ENCODE measurements at places on chromosomes 5 and 9. TPM values are rescaled to one million over a fixed set of nuclear protein-coding genes. Genes with fewer than 3 reads are reported as not detected.

DNA sequence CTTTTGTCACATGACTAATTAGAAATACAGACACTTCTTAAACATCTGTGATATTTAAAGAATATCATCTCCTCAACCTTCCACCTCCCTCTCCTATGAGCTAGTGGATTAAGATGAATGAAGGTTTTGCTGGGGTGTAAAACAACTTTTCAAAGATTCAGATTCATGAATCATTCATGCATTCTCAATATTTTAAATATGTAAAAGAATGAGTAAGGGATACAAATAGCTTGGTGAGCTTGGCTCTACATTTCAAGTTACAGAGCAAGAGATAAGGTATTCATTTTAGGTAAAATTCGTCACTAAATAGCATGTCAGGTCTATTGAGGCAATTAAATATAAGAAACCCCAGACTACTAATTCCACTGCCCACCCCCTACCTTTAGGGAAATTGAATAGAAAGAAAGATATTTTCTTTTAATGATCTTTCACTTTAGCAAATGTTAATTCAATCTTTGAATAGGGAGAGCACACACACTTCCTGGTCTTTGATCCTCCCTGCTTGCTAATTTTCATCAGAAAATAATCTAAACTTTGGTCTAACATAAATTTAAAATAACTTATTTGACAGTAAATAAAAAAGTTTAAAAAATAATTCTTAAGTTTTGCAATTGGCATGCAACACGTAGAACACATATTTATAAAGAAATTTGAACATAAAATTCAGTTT lies 486.9 kb upstream of the ITGA1 start:
- H3K27me3 ChIP-seq = no peaks in the 10 kb centered on the region
- no peak overlapping the region for H3K27ac ChIP-seq
- no peaks in the 10 kb centered on the region for H3K36me3 ChIP-seq
- no peaks in the 10 kb centered on the region for H3K4me1 ChIP-seq
- no peak for DNase-seq

GRCh38 chr9:131525643-131526565 lies 5.2 kb downstream of the UCK1 start:
- no peak for DNase-seq
- H3K4me3 ChIP-seq = no peak overlapping the region
- no peaks in the 10 kb centered on the region for H3K27me3 ChIP-seq
- H3K27ac ChIP-seq = no peak overlapping the region
- H3K36me3 ChIP-seq = peaks cover 91% of the 10 kb centered on the region
- peaks cover 11% of the 10 kb centered on the region for H3K4me1 ChIP-seq

DNA sequence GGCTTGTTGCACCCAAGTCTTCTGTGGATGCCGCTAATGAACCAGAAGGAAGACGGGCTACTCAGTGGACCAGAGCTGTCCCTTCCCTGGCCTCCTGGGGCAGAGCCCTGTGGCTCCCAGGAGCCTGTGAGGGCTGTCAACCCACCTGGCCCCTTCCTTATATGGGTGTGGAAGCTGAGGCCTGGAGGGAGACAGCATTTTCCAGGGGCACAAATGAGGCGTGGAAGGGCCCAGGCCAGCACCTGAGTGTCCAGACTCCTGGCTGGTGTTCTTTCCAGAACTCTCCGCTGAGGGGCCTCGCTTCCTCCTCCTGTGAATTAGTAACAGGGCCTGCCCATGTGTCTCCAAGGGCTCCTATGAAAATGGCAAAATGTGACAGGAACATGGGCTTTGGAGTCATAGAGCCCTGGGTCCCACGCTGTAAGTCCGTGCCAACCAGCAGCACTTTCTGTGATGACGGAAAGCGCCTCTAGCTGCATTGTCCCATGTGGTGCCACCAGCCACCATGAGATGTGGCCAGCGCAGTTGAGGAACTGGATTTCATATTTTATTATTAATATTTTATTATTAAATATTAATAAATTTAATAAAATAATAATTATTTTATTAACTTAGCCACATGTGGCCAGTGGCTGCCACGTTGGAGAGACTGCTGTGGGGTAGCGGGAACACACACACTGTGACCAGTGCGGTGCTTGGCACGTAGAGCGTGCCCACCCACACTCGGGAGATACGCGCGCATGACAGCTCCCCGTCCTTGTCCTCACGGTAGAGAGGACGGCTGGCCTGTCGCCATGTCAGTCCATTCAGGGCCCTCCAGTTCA lies 18.3 kb downstream of the LAMC3 start:
- H3K4me3 ChIP-seq = no peak overlapping the region
- no peaks in the 10 kb centered on the region for H3K36me3 ChIP-seq
- no peak for DNase-seq
- H3K27ac ChIP-seq = no peak overlapping the region
- H3K27me3 ChIP-seq = no peaks in the 10 kb centered on the region

DNA sequence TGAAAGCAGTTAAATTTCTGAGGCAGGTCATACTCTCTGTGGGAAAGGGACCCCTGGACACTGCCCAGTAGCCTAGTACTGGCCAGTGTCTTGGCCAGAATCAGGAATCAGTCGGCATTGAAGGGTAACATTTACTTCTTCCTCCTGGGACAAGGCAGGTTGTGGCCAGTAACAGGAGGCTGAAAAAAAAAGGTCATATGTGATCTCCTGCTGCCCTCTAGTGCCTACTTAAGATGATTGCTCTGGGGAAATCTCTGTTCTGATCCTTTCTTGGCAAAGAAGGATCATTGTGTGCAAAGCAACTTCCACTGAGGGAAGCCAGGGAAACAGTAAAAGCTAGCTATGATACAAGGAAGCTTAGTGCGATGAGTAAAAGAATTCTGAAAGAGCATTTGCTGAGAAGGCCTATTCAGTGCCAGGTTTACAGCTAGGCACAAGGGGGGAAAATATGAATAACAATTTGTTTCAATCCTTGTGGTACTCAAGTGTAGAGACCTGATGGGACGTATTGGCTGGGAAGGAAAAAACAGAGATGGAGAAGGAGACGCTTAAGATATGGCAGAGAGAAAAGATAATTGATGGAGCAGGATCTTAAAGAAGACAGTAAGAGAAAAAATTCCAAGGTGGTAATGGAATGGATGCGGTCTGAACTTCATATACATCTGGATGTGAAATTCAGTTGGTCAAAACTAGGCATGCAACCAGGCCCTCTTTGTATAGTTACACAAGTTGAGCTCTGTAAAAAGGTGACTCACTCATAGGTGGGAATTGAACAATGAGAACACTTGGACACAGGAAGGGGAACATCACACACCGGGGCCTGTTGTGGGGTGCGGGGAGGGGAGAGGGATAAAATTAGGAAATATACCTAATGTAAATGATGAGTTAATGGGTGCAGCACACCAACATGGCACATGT lies 25.8 kb upstream of the TRIM32 start:
- H3K4me3 ChIP-seq = no peak overlapping the region
- no peak overlapping the region for H3K27ac ChIP-seq
- no peaks in the 10 kb centered on the region for H3K27me3 ChIP-seq
- no peak for DNase-seq

DNA sequence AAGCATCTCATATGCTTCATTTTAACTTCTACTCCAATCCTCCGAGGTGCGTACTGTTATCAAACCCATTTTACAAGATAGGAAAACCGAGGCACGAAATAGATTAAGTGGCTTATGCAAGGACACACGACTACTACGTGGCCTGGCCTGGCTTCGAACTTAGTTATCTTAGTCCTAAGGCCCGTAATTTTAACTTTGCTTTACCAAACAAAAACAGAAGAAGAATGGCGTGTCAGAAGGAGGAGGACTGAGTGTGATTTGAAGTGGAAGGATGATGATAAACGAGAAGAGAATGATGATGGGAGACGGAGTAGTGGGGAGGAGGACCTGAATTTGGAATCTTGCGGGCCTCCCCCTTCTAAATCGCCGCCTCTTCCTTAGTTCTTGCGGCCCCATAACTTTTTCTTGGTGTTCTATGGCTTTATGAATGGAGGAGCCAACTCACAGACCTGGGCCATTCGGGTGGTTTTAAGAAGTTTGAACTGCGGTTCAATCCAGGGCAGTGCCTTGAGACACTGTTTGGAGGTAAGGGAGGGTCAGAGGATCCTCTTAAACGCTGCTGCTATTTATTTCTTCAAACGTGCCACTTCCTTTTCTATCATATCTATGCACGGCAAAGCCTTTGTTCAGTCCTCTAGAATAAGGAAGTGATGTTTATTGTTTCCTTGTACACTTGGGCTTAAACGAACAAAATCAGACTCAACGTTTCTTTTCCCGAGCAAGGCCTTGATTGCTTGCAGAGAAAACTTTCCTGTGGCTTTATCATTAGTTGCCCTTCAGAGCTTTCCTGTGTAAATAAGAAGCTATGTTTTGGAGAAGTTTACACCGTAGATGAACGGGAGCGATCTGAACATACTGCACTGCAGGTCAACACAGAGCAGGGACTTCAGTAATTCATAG lies 795 bp downstream of the CNOT8 start:
- no peaks in the 10 kb centered on the region for H3K27me3 ChIP-seq
- H3K4me1 ChIP-seq = peaks cover 58% of the 10 kb centered on the region
- DNase-seq = no peak
- H3K27ac ChIP-seq = peak overlapping the region; percentile 100
- H3K36me3 ChIP-seq = peaks cover 12% of the 10 kb centered on the region
- peak overlapping the region; percentile 76 for H3K4me3 ChIP-seq

- peaks cover 8% of the 10 kb centered on the region for H3K27me3 ChIP-seq
- no peaks in the 10 kb centered on the region for H3K4me1 ChIP-seq
- no peak for DNase-seq
- H3K36me3 ChIP-seq = no peaks in the 10 kb centered on the region
- no peak overlapping the region for H3K4me3 ChIP-seq
These were observed 2.2 kb upstream of the GARIN3 start for GRCh38 chr5:157168286-157168685.

DNA sequence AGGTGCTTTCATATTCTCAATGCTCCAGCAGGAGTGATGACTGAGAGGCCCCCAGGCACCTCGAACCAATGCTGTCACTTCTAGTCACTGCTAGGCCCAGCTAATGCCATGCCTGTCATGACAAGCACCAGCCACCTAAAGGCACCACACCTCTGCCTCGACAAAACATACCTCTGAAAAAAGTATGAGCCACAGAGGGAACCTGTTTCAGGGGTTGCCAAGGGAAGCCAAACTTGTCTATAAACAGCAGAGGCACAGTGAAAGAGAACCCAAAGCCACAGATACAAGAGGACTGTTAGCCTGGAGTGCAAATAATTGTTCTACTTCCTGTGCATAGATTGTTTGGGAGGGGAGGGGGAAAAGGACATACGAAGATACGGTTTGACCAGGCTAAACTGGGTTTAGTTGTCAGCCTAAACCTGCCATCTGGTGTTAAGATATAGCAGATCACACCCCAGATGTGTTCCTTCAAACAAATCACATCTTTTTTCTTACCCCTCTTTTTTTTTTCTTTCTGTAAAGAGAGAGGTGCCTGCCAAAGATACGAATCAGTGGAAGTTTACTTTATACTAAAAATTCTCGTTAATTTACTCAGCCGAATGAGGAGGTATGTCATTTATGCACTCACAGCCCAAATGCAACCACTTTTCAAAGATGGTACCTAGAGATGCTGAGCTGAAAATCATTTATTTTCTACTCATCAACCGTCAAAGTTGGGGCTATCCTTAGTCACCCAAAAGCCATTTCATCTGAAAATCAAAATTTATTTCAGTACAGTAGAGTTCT lies 45.7 kb downstream of the BNC2 start:
- no peaks in the 10 kb centered on the region for H3K36me3 ChIP-seq
- no peak for DNase-seq
- H3K4me1 ChIP-seq = peaks cover 23% of the 10 kb centered on the region
- H3K27ac ChIP-seq = no peak overlapping the region
- H3K4me3 ChIP-seq = no peak overlapping the region

- no peaks in the 10 kb centered on the region for H3K36me3 ChIP-seq
- no peak overlapping the region for H3K4me3 ChIP-seq
- DNase-seq = no peak
- no peak overlapping the region for H3K27ac ChIP-seq
- H3K4me1 ChIP-seq = no peaks in the 10 kb centered on the region
- no peaks in the 10 kb centered on the region for H3K27me3 ChIP-seq
These were observed 235.3 kb upstream of the HAPLN1 start for GRCh38 chr5:83955916-83956315.

GRCh38 chr9:2208991-2209390 lies 193.8 kb downstream of the SMARCA2 start:
- H3K4me1 ChIP-seq = no peaks in the 10 kb centered on the region
- no peaks in the 10 kb centered on the region for H3K27me3 ChIP-seq
- no peak overlapping the region for H3K27ac ChIP-seq
- H3K4me3 ChIP-seq = no peak overlapping the region
- DNase-seq = no peak

- H3K36me3 ChIP-seq = no peaks in the 10 kb centered on the region
- H3K4me3 ChIP-seq = no peak overlapping the region
- no peak overlapping the region for H3K27ac ChIP-seq
- DNase-seq = no peak
- no peaks in the 10 kb centered on the region for H3K27me3 ChIP-seq
- no peaks in the 10 kb centered on the region for H3K4me1 ChIP-seq
These were observed 88.4 kb upstream of the GRAMD2B start for GRCh38 chr5:126334760-126335159.

GRCh38 chr5:158809310-158809850 lies 290.3 kb downstream of the EBF1 start:
- peaks cover 6% of the 10 kb centered on the region for H3K4me1 ChIP-seq
- DNase-seq = no peak
- no peak overlapping the region for H3K4me3 ChIP-seq
- no peak overlapping the region for H3K27ac ChIP-seq

Gene SPACA9
- total RNA-seq = 13.9 TPM

Gene PCDHB4
- 2.2 TPM for total RNA-seq

Gene TMOD1
- 7.9 TPM for total RNA-seq

Gene SPATA31E1
- total RNA-seq = not detected

Gene FCN1
- total RNA-seq = 84.4 TPM

Gene STKLD1
- 1.6 TPM for total RNA-seq

Gene CDH12
- 0.38 TPM for total RNA-seq

Gene EPB41L4B
- 12.1 TPM for total RNA-seq

Gene CCDC183
- 3.7 TPM for total RNA-seq

Gene TPD52L3
- total RNA-seq = not detected
